Stimulated activated CD4-positive, alpha-beta T cell treated with anti-CD3 and anti-CD28 coated beads, TNF-alpha, amount 100 ng/mL, for 24 hours (primary cell): ENCODE measurements at places on chromosomes 2 and 18.

DNA sequence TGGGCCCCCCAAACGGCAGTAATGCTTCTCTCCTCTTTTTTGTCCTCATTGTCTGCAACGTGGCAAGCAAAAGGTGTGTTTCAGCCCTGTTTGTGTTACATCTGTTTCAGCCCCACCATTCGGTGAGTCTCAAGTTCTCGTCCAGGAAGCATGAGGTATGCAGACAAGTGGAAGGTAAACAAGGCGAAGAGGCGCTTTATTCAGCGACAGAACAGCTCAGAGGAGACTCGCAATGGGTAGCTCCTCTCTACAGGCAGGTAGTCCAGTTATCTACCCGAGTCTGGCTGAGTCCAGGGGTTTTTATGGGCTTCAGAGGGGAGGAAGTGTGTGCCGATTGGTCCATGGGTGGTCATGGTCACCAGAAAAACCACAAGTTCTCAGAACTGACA is 733.4 kb upstream of the CDH7 start:
- no peak for DNase-seq

DNA sequence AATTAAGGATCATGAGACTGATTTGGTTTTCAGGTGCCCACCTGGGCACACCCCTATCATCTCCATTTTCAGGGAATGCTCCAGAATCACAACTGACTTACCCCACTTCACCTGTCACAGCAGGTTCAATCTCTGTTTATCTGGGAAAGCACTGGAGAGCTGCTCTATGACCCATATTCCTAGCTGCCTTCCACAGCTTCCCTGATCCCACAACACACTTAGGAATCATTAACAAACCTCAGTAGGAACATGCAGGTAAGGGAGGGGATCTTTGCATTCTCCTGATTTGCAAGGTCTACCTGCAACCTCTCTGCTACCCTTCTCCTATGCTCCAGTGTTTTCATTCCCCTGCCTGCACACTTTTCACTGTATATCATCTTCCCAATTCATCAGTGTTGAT is 18.7 kb upstream of the FABP1 start:
- DNase-seq: no peak

DNA sequence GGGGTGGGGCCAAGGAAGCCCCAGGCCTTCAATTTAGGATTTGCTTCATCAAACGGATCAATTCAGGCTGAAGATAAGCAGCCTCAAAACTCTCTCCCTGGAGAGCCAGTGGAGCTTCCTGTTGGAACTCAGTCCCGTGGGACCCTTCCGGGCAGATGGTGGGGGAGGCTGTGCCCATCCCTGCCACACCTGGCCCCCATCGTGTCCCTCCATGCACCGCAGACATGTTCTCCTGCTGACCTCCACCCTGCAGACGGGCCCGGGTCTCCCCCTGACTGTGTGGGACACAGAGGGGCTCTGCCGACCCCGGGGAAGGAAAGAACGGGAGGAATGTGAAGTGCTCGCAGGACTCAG is 144.2 kb downstream of the TPO start:
- no peak for DNase-seq

- DNase-seq: no peak
Measured at GRCh38 chr2:128451084-128452023, 132.7 kb upstream of the HS6ST1 start.

GRCh38 chr18:77009675-77010074 is 122.9 kb downstream of the MBP start:
- DNase-seq: no peak

- no peak for DNase-seq
Measured at GRCh38 chr2:64342195-64343099, 111.5 kb upstream of the LGALSL start.
